Hair follicle dermal papilla cell (primary cell): ENCODE measurements at places on chromosomes 5 and 9. TPM values are rescaled to one million over a fixed set of nuclear protein-coding genes. Genes with fewer than 3 reads are reported as not detected.

Gene TMEM232
- total RNA-seq, result 1.6 and 4.9 TPM in 2 replicates

Gene WDR31
- 1.6 and 2.2 TPM in 2 replicates for total RNA-seq

Gene CCDC171
- total RNA-seq, result 2.4 and 3.9 TPM in 2 replicates

Gene GARNL3
- 2.9 and 7.3 TPM in 2 replicates for total RNA-seq

Gene PFN3
- not detected in 2 replicates for total RNA-seq

Gene TAS2R1
- not detected in 2 replicates for total RNA-seq

Gene ORM1
- not detected in 2 replicates for total RNA-seq

Gene IFNA13
- not detected in 2 replicates for total RNA-seq

Gene GLRA1
- total RNA-seq, result not detected in 2 replicates

Gene INSYN2B
- total RNA-seq, result 12.8 and 15.3 TPM in 2 replicates

Gene DCP2
- total RNA-seq, result 20.3 and 30.0 TPM in 2 replicates

Gene FAM169A
- 4.7 and 5.3 TPM in 2 replicates for total RNA-seq

Gene AHRR
- 122 and 160 TPM in 2 replicates for total RNA-seq

Gene BRINP1
- total RNA-seq, result 1.9 and 2.9 TPM in 2 replicates

Gene SPATA31A3
- not detected in 2 replicates for total RNA-seq

Gene CDKN2B-AS1
- total RNA-seq, result 8.4 and 10.1 TPM in 2 replicates

Gene WDR38
- total RNA-seq, result not detected in 2 replicates

Gene TLX3
- total RNA-seq, result not detected in 2 replicates

Gene C5orf24
- 40.0 and 53.7 TPM in 2 replicates for total RNA-seq

Gene TAF11L10
- total RNA-seq, result not detected in 2 replicates

Gene FOXD4L6
- not detected in 2 replicates for total RNA-seq

Gene KIF4B
- under 0.01 TPM in 1 of 2 replicates, not detected in the other for total RNA-seq

Gene PCDHGB1
- total RNA-seq, result 3.5 and 4.2 TPM in 2 replicates

Gene DPYSL3
- 242 and 276 TPM in 2 replicates for total RNA-seq

Gene SLCO4C1
- total RNA-seq, result 0.49 and 0.65 TPM in 2 replicates

Gene MTRR
- total RNA-seq, result 45.4 and 46.5 TPM in 2 replicates

Gene PCDHGC3
- 126 and 129 TPM in 2 replicates for total RNA-seq

Gene PCDHGB2
- 4.1 and 4.6 TPM in 2 replicates for total RNA-seq

Gene TMEM215
- total RNA-seq, result not detected in 2 replicates

Gene FOXD4L3
- 0.49 TPM in 1 of 2 replicates, not detected in the other for total RNA-seq

Gene PCDHA4
- 0.49 and 1.1 TPM in 2 replicates for total RNA-seq

Gene TRAF2
- total RNA-seq, result 6.6 and 6.8 TPM in 2 replicates

Gene PCDHGA8
- 3.0 and 4.1 TPM in 2 replicates for total RNA-seq

Gene LRRC19
- not detected in 2 replicates for total RNA-seq

Gene PCDHA1
- total RNA-seq, result under 0.01 TPM in 1 of 2 replicates, not detected in the other

Gene RASGEF1C
- not detected in 2 replicates for total RNA-seq

Gene TMEFF1
- total RNA-seq, result 9.1 and 11.7 TPM in 2 replicates

Gene PSD2
- 0.32 and 0.36 TPM in 2 replicates for total RNA-seq

Gene PRSS3
- total RNA-seq, result 0.61 TPM in 1 of 2 replicates, not detected in the other

Gene DNAH5
- total RNA-seq, result 0.65 and 0.97 TPM in 2 replicates

Gene NAIF1
- total RNA-seq, result 13.0 and 13.8 TPM in 2 replicates

Gene GPR151
- not detected in 2 replicates for total RNA-seq

Gene PGM5
- 0.85 and 4.9 TPM in 2 replicates for total RNA-seq

Gene CSF1R
- 0.16 and 0.36 TPM in 2 replicates for total RNA-seq

Gene GDNF
- 9.5 and 11.5 TPM in 2 replicates for total RNA-seq

Gene IFT74
- 13.4 and 15.1 TPM in 2 replicates for total RNA-seq

Gene HBEGF
- 2.8 and 3.3 TPM in 2 replicates for total RNA-seq

Gene IFNW1
- not detected in 2 replicates for total RNA-seq

Gene FBXW2
- total RNA-seq, result 36.7 and 38.1 TPM in 2 replicates

Gene GABRA1
- not detected in 2 replicates for total RNA-seq

Gene SPATA31E1
- total RNA-seq, result not detected in 2 replicates

Gene WNT8A
- total RNA-seq, result not detected in 2 replicates

Gene FCN2
- total RNA-seq, result 0.24 TPM in 1 of 2 replicates, not detected in the other

Gene SLC25A2
- 1.3 and 1.9 TPM in 2 replicates for total RNA-seq

Gene PCDHGB3
- 6.8 and 7.7 TPM in 2 replicates for total RNA-seq

Gene ROPN1L
- 0.32 and 0.36 TPM in 2 replicates for total RNA-seq

Gene SLC6A3
- not detected in 2 replicates for total RNA-seq

Gene C9orf153
- 0.16 and 0.24 TPM in 2 replicates for total RNA-seq

Gene PIP5KL1
- 2.9 and 4.7 TPM in 2 replicates for total RNA-seq
